ENCODE measurements at places on chromosomes 2 and 18.

GRCh38 chr2:185665251-185665814 is 73.3 kb upstream of the FSIP2 start:
- DNase-seq, result no peak

- DNase-seq, result no peak
Measured at GRCh38 chr18:24262087-24262486, 123.2 kb downstream of the CABYR start.

DNA sequence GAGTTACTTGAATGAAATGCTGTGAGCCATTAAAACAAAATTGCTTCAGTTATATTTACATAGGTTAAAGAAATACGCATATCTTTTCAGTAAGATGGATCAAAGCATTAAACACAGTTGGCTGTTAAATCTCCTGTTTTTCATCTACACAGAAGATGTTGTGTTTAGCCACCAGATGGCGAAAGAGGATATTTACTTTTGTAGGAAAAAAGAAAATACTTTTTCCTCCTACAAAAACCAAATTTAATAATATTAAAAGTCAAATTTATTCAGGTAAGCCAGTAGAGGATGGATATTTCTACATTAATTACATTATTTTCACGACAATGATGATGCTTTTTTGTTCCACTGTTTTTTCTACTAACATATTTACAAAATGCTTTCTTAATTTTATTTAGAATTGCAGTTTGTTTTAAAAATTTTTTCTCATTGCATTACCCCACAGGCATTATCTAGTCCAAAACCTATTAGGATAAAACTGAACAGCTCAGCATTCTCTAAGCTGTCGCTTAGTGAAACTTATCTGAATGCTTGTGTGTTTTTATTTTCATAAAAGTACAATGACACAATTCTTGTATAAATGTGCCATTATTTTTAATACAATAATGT is 173.7 kb downstream of the ASXL3 start:
- no peak for DNase-seq

DNA sequence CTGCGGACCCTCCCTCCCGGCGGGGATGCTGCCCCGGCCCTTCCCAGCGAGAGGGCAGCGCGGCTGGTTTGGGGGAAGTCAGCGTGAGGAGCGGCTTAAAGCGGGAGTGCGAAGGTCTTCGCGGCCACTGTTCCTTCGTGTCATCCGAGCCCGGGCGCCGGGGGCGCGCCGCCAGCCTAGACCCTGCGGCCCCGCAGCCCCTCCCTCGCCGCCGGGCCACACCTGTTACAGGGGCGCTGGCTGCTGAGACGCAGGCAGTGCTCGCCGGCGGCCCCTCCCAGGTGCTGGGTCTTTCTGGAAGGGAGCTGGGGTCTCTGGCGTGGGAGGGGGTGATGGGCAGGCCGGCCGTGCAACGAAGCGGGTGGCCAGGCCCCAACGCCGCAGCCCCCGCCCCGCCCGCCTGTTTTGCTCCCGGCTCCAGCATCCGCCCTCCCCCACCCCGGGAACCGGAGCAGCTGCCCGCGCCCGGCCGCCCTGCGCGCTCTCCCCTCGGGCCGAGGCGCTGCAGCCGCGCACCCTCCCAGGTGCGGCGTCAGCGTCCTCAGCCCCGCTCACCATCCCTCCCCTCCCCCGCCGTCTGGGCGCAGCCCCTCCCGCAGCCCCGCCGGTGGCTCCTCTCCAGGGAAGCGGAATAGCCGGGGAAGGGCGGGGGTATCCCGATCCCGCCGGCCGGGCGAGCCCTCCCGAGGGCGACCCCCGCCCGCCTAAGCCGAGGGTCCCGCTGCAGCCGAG is 727 bp downstream of the KIF1A start:
- no peak for DNase-seq

- DNase-seq, result no peak
Measured at GRCh38 chr18:11339188-11339775, 189.9 kb upstream of the PIEZO2 start.

GRCh38 chr2:222828572-222828971 is 32.3 kb upstream of the ACSL3 start:
- DNase-seq, result no peak

DNA sequence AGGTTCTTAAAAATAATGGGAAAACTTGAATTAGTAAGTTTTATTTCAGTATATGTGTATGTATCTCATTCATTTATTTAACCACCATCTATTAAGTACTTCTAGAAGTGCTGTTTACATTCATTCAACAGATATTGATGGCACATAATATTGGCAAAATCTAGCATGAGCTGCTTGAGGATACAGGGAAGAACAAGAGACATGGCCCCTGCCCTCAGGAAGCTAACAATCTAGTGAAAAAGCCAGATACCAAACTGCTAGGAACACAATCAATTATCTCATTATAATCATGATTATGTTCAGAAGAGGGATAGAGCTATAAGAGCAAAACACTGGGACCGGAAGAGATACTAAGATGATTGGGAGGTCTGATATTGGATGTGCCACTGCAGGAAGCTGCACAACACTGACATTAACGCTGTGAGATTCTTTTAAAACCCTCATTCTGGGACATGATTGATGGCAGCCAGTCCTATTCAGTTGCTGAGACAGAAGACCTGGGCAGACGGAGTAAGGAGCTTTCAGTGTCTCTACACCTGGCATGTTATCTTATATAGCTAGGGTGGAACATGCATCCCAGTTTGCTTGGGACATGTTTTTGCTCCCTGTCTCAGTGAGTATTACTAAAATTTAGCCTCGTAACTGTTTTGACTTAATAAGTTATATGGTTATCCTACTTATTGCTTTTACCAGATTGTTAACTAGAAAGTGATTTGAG is 314.1 kb downstream of the STK39 start:
- no peak for DNase-seq

DNA sequence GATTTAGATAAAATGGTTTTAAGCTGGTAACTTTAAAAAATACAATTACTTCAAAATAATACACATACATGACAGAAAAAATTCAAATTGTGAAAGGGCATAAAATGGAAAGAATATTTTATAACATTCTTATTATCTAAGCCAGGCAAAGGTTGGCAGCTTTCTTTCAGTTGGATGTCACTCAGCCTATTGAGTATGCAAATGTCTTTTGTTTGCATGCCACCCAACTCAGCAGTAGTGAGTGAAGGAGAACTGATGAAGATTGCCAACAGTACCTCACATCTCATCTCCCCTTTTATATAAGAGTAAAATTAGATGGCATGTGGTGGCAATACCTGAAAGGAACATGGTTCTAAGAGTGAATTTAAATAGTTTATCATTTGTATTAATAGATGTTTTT is 24.8 kb downstream of the BMPR2 start:
- DNase-seq, result no peak

- DNase-seq, result no peak
Measured at GRCh38 chr2:3302421-3302750, 75.2 kb downstream of the EIPR1 start.

DNA sequence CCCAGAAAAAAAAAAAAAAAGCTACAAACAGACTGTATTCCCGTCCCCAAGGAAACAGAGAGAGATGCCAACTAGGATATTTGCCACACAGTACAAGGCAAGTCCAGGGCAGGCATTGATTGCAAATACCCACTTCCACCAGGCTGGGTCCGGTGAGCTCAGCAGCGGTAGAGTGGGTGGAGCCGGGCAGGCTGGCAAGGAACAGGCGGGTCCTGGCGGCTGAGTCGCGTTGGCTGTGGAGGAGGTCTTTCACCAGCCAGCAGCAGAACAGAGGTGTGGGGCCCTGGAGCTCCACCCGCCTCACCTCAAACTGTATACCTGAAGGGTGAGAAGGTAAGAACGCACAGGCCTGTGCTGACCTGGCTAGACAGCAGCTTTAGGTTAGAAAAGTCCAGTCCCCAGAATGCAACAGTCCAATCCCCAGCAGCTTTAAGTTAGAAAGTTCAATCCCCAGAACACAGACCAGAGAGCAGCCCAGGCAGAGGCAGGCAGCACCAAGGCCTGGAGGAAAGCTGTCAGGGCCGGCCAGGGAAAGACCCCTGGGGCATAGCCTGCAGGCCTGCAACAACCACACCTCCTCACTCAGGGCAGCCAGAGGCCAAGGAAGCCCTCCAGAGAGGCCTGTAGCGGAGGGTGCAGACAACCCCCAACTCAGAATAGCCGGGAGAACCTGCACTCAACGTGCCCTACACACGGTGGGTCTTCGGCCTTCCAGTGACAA is 21.9 kb upstream of the MTERF4 start:
- no peak for DNase-seq

DNA sequence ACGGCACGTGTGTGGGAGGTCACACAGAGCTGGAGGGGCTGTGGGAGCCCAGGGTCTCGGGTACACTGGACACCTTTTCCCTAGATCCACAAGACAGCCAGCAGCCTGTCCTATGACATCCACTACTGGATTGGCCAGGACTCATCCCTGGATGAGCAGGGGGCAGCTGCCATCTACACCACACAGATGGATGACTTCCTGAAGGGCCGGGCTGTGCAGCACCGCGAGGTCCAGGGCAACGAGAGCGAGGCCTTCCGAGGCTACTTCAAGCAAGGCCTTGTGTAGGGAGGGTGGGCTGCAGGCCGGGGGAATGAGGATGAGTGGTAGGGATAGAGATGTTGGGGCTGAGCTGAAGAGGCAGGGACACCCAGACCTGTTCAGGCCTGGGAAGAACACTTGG is 6.6 kb downstream of the VIL1 start:
- DNase-seq, result no peak

GRCh38 chr18:23213200-23213599 is 77.9 kb downstream of the CABLES1 start:
- DNase-seq, result no peak

GRCh38 chr2:107325981-107326786 is 440.2 kb upstream of the ST6GAL2 start:
- no peak for DNase-seq

DNA sequence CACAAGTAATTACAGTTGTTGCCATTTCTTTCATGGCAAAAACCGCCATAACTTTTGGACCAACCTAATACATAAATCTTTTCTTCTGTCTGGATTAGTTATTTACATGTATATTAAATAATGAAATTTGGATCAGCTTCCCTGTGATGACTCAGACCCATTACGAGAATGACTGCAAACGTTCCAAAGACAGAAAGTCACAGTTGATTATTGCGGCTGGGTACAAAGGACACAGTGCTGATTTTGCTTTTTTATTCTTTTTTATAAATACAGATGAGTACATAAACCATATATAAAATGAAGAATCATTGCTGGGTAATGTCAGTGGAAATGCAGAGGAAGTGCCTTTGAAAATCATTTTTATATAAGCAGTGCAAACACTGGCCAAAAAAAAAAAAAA is 126.2 kb downstream of the TWIST2 start:
- no peak for DNase-seq

- no peak for DNase-seq
Measured at GRCh38 chr2:145159676-145160075, 639.8 kb upstream of the ZEB2 start.

GRCh38 chr2:54083445-54083844 is 32.0 kb upstream of the ACYP2 start:
- DNase-seq, result no peak

GRCh38 chr2:54049365-54049764 is 66.0 kb upstream of the ACYP2 start:
- no peak for DNase-seq

DNA sequence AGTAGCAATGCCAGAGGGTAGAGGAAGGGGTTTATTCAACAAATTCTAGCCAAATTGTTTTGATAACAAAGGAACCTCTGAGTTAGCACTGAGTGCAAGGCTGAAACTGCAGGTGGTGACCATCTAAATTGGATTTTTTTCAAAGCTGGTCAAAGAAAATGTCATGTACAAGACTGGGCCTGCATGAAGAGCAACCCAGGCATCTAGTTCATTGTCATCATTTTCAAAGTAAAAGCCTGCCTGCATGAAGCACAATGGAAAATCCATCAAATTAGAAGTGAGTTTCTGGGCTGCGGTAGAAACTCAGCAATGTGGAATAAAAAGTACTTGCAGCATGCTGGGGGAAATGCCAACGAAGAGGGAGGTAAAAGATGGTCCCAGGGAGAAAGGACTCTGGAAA is 80.8 kb upstream of the PPP1CB start:
- DNase-seq, result no peak

DNA sequence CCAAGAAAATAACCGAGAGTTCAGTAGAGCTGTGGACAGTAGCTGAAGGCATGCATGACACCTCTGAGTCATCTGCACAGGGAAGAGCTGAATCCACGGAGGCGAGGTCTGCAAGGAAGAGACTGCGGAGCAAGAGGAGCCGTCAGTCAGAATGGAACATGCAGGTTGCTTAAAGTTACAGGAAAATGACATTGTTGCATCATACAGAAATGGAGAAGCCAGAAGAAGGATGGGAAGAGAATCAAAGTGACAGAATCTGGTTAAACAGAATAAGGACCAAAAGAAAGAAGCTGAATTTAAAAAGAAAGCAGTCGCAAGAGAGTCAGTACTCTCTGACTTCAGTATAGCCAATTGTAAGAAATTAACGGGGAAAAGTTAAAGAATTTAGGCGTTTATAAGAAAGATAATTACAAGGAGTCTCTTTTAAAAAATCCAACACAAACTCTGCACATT is 533.8 kb downstream of the ADCYAP1 start:
- DNase-seq, result no peak

- DNase-seq, result no peak
Measured at GRCh38 chr2:233847248-233847898, 7.0 kb downstream of the HJURP start.

GRCh38 chr18:50700245-50701165 is 119.3 kb downstream of the MRO start:
- DNase-seq, result no peak

- DNase-seq, result no peak
Measured at GRCh38 chr2:218882866-218883366, 2.3 kb downstream of the WNT10A start.

GRCh38 chr18:66999003-66999402 is 395.1 kb upstream of the CDH19 start:
- DNase-seq, result no peak

- no peak for DNase-seq
Measured at GRCh38 chr2:100429726-100430125, 12.3 kb upstream of the CHST10 start.
